ENCODE measurements at places on chromosomes 7 and 10.

DNA sequence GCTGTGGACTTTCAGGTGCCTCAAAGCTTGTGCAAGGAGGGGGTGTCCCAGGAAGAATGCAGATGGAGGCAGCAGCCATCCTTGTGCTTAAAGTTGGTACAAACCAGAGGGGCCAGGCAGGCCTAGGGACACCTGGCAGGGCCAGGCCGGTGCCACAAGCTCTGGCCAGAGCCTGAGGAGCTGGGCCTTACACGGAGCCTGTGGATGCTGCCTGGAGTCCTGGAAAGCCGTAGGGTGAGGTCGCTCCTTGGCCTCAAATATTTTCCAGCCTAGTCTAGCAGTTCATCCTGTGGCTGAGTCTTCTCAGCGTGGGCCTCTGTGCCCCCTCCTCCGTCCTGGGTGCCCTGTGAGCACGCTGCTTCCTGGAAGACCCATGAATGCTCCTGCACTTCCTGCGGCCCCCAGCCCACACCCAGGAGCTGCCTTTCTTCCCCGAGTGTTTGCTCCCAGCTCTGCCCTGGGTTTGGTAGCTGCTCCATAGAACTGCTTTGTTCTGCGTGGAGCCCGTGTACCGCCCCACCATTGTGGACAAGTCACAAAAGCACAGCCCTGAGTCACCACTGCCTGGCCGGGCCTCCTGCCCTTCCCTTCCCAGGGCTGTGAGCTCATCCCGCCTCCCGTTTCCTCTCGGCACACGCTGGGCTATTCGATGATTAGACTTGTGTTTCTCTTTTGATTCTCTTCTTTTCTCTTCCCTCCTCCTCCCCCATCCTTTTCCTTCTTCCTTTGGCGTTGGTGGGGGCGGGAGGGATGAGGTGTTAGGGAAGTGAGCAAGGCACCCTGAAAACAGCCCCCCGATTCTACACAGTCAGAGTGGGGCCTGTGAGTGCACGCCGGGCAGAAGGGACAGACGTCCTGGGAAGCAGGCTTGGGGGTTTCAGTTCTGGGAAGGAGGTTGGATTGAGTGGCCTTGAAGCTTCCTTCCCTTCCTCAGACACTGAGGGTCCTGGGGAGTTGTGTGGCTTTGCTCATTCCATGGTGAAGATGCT lies 73.2 kb upstream of the SHH start:
- no peak for DNase-seq

DNA sequence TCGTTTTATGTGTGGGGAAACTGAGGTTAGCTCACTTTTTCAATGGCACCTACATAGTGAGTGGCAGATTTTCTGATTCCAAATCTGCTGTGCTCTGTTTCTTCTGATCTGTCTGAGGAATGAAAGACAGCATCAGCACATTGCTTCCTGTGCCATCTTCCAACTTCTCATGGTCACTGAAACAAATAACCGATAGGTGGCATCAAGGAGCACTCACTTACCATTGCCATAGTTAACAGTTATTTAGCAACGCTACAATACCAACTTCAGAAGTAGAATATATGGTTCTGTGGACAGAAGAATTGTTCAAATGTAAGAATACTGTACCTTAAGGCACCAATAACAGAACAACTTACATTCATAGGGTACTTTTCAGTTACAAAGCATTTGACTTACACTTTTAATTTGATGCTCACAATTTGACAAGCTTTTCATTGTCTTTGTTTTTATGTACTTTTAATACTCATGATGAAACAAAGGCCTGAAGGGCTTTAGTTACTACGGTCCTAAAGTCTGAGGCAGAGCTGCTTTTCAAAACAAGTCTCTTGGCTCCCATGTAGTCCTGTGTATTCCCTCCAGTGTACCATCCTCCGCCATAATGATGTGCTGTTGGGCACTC lies 228.9 kb upstream of the TCF7L2 start:
- peak; percentile 5 for DNase-seq

- DNase-seq = peak; percentile 35
Measured at GRCh38 chr10:9342885-9343570, 1288.5 kb downstream of the GATA3 start.

DNA sequence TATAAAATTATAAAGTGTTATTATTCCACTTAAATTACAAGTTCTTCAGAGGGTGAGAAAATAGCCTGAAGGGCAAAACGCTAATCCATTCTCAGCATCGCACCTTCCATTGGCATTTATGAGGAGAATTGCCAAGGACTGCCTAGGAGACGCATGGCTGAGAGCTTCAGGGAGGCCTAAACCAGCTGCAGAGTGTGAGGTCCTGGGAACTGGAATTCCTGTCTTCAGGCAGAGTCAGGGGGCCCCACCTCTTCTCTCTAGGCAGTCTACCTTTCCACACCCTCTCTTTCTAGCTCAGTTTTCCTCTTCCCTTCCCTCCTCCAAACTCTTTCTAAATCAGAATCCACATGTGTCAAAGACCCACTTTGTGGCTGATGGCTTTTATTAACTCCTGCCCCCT lies 35.3 kb downstream of the LRRC72 start:
- DNase-seq = no peak

DNA sequence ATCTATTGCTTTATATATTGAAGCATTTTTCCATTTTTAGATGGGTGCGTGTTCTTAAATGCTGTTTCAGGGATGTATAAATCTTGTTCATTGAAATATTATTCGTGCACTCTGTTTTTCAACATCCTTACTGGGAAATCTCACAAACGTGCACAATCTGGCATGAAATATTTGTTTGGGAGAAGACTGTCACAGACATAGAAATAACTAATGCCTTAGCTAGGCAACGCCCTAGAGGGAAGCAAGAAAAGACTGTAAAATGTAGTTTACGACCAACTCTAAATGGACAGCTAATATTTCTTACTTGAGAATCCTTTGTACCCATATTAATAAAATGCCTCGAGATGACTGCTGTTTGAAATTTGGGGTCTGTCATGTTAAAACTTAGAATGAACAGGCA lies 8.9 kb downstream of the DOCK4 start:
- DNase-seq = no peak

DNA sequence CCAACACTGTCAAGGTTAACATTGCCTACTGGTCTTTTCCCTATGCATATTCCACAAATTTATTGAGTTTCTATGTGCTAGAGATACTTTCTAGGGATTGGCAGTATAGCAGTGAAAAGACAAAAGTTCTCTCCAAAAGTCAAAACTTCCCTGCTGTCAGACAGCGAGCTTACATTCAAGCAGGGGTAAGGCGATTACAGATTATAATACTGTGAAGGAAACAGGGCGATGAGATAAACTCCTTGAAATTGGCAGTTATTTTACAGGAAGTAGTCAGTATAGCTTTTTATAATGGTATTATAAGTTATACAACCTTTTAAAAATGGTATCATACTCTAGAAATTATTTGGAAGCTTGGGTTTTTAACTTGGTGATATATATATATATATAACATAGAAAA lies 9.9 kb downstream of the VPS50 start:
- no peak for DNase-seq

GRCh38 chr7:88888684-88889083 lies 93.1 kb upstream of the TEX47 start:
- no peak for DNase-seq

DNA sequence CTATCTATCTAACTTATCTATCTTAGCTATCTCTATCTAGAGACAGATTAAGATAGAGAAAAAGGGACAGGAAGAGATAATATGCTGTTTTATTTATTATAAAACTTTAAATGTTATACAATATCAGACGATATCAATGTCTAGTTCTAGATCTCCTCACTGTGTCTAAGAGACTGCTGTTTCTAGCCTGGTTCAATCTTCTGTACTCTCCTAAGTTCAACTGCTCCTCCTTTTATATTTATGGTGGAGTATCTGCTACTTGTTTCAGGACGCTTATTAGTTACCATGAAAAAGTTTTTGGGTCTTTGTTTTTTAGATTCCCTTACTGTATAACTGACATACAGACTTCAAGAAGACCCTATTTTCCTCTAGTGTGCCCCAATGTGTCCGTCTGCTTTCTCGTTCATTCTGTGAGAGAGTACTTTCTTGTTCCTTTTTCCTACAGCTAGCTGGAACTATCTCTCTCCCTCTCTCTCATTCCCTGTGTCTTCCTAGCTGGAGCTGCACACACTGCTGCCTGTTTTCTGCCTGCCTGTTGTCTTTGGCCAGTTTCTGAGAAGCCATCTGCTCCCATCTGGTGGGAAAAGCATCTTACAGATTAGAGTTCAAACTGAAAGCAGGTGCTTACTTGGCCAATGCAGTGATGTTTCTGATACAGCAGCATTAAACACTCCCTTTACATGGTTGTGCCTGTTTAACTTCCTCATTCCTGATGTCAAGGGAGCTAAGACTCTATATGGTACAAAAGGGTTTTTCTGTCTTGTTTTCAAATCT lies 49.4 kb upstream of the ARL4A start:
- DNase-seq = no peak

DNA sequence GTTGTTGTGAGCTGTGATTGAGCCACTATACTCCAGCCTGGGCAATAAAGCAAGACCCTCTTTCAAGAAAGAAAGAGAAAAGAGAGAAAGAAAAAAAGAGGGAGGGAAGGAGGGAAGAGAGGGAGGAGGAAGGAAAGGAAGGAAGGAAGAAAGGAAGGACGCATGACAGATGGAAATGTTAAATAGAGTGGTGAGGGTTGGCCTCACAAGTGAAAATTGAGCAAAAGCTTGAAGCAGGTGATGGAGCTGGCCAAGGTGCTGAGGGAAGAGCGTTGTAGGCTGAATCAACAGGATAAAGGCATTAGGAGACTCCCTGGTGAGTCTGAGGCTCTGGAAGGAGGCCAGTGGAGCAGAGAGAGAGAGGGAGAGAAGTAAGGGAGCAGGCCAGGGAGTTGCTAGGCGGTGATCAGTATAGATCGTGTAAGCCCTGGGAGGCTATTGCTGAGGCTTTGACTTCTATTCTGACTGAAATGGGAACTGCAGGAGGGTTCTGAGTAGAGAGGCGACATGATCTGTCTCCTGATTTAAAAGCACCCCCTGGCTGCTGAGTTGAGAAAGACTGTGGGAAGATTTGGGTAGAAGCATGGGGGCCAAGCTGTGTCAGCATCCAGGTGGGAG lies 26.5 kb upstream of the TMEM248 start:
- no peak for DNase-seq

DNA sequence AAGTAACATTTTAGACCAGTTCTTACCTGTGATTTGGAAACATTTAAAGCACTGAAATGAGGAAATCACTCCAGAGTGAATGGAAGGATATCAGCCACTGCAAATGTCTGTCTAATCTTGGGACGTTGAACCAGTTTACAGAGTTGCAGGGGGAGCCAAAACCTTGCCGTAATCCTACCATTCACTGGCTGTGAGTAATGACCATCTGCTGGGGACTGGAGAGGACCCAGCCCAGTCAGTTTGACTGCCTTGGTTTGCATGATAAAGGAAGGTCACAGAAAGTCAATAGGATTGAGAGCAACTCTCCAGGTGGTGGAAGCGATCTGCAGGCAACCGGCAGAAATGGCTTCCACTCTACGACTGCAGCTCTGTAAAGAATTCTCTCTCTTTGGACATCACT lies 167.2 kb downstream of the AKR1D1 start:
- no peak for DNase-seq

All from SW 1271 (cell line).